ENCODE measurements at places on chromosomes 11 and 22.

- no peak for DNase-seq
These were observed 119.2 kb downstream of the DSCAML1 start for GRCh38 chr11:117677729-117678310.

- DNase-seq, result peak; percentile 90
These were observed 122.6 kb downstream of the APOL5 start for GRCh38 chr22:35840302-35840739.

- DNase-seq, result no peak
These were observed 18.5 kb downstream of the COMMD9 start for GRCh38 chr11:36270701-36271100.

DNA sequence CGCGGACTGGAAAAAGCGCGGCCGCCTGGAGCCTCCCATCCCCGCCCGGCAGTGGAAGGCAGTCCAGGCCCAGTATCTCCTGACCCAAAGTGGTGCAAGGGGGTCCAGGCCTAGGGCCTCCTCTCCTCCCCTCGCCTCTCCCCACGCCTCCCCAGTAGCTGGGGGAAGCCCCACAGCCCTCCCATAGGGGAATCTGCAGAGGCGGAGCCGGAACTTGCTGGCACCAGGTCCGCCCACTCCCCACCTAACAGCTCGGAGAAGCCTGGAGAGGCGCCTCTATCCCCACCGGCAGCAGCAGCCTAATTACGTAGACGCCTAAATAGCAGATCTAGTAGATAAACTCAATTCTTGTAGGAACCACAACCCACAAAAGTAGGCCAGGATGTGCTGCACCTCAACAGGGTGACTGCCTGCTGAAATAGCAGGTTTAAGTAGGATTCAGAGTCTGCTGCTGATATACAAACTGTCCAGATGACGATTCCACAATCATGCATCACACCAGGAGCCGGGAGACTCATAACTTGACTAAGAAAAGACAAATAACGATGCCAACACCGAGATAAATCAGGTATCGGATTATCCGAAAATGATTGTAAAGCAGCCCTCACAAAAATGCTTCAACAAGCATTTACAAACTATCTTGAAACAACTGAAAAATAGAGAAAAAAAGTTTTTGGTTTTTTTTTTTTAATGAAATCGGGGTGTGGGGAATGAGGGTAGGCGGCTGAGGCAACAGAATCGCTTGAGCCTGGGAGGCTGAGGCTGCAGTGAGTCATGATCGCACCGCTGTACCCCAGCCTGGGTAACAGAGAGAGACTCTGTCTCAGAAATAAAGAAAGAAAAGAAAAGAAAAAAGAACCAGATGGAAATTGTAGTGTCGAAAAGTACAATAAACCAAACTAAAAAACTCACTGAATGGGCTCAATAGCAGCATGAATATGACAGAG lies 11.4 kb upstream of the BRD1 start:
- no peak for DNase-seq

- no peak for DNase-seq
These were observed 19.4 kb upstream of the CCDC81 start for GRCh38 chr11:86355256-86355655.

DNA sequence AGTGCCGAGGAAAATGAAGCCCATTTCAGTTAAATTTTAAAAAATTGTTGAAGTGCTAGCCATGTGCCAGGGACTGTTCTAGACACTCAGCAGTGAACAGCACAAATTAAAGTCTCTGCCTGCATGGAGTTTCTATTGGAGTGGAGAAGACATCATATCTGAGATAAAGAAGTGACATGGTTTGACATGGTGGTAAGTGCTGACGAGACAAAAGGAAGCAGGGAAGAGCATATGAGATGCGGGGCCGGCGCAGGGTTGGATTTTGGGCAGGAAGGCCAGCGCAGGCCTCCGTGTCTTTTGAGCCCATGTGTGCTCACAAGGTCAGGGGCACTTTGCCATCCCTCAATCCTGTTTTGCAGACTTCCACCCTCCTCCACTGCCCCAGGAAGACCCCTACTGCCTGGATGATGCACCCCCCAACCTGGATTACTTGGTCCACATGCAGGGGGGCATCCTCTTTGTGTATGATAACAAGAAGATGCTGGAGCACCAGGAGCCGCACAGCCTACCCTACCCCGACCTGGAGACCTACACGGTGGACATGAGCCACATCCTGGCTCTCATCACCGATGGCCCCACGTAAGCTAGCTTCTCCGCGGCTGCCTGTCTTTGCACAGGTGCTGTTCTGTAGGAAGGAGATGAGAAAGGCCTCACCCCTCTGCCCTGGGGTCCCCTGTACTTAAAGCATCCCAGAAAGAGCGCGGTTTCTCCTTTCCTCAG lies 29.6 kb downstream of the AMPD3 start:
- DNase-seq, result no peak
